ENCODE measurements at places on chromosomes 3 and 15.
A peak's percentile ranks its signal among the peaks of the same experiment; 100 is the strongest.

DNA sequence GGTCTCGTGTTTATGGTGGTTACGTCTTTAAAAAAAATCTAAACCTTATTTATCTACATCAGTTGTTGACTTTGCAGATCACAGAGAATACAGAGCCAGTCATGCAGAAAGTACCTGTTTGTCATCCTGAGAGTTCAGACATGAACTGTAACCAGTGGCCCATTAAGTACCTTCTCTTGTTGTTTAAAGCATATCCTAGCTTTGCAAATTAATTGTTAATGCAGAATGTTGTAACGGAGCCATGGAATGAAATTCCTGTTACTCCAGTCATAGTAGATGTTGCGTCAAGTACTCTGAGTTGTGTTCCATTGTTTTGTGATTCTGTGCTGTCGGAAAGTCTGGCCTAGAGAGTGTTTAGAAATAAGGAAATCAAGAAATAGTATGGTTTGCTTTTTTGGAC, 205.2 kb downstream of the RBMS3 start:
- DNase-seq: peak; percentile 11

DNA sequence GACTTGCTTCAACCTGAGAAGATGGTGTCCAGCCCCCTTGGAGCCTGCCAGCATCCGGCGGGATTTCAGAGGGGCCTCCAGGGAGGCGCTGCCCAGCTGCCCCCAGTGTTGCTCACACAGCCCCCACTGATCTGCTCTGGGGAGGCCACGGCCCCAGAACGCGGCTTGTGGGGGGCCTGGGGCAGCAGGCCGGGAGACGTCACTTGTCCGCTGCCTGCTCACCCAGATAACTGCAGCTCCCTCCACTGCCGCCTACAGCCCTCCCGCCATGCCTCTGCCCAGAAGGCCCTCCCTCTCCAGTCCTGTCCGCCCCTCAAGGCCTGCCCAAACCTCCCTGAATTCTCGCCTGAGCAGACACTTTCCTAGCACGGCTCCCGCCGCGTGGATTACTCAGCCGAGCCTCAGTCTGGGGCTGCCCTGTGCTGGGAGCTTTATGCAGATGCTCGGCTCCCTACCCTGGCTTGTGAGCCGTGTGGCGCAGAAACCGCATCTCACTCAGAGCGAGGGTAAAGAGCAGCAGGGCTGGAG, 17.2 kb upstream of the ADIPOQ start:
- DNase-seq: peak; percentile 56

- peak; percentile 89 for DNase-seq
These were observed 68.4 kb upstream of the TNFAIP8L3 start for GRCh38 chr15:51162865-51163762.

- no peak for DNase-seq
These were observed 39.0 kb downstream of the ESYT3 start for GRCh38 chr3:138473391-138473790.
